Tongue (tissue), 3 donors: ENCODE measurements at places on chromosomes 1 and 21.

- no peak for DNase-seq
Observed at GRCh38 chr1:24074817-24075589, 36.9 kb downstream of the MYOM3 start.

DNA sequence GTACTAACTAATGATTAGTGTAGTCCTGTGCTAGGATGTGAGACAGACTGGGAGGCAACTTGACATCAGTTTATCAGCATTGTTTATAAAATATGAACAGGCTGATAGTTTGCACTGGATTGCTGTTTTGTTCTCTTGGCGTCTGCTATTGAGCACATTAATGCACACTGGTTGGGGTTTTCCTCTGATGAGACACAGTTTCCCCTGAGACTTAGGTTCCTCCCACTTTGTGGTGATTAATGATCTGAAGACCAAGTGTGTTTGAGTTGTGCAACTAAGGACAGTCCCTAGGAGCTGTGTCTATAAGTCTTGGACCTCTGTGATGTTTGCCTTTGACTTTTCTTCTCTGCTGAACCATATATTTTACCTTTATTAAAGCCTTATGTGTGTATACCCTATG is 1015.4 kb downstream of the AMY1C start:
- no peak for DNase-seq

GRCh38 chr1:214548988-214549387 is 2.4 kb downstream of the PTPN14 start:
- DNase-seq = no peak

DNA sequence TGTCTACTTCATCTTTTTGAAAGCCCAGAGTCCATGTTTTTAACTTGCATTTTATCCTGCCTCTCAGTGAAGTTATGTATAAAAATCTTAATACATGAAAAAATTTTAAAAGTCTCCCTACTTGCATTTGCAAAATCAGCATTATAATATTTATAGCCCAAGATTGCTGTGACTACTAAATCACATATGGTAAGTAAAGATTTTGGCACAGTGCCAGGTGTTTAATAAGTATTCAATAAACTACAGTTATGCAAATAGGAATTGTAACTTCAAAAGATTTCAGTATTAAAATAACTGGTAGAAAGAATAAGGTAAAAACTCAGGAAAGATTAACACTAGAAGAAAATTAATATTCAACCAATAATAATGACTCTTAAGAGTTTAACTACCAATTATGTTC is 641.7 kb downstream of the LRRIQ3 start:
- no peak for DNase-seq

GRCh38 chr1:210400043-210400840 is 71.5 kb downstream of the HHAT start:
- DNase-seq = peak; percentile 63

GRCh38 chr21:46545363-46545762 is 59.5 kb downstream of the S100B start:
- no peak for DNase-seq

GRCh38 chr1:185360714-185361113 is 43.7 kb upstream of the IVNS1ABP start:
- DNase-seq = no peak

DNA sequence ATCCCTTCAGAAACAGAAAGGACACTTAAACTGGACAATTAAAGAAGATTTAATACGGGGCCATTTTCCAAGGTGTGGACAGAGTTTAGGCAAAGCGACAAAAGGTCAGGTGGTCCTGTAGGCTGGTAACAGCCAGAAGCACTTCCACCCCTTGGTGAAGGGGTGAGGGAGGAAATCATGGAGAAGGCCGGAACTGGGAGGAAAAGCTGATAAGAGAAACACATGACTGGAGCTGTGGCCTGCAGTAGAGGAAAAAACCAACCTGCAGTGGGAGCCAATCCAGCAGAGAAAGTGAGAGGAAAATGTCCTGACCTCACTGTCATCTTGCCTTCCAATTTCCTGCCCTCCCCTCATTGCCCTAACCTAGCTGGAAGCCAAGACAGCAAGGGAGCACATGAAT is 249.8 kb downstream of the LMO4 start:
- DNase-seq = no peak

GRCh38 chr21:43866659-43867331 is 1.8 kb downstream of the AGPAT3 start:
- no peak for DNase-seq

DNA sequence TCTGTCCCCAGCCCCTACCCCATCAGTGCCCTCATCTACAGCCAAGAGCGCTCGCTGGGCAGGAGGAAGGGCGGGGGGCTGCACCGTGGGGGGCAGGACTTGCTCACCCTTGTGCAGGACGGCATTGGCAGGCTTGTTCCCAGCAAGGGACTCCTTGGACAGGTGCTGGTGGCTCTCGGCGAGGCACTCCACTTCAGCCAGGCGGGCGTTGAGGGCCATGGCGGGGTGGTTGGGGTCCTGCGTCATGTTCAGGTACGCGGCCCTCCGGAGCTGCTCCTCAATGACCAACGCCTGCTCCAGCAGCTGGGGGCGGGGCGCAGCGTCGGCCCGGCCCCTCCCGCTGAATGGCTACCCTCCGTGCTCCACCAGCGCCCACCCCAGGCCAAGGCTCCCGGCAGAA is 64.0 kb downstream of the KCNAB2 start:
- no peak for DNase-seq

DNA sequence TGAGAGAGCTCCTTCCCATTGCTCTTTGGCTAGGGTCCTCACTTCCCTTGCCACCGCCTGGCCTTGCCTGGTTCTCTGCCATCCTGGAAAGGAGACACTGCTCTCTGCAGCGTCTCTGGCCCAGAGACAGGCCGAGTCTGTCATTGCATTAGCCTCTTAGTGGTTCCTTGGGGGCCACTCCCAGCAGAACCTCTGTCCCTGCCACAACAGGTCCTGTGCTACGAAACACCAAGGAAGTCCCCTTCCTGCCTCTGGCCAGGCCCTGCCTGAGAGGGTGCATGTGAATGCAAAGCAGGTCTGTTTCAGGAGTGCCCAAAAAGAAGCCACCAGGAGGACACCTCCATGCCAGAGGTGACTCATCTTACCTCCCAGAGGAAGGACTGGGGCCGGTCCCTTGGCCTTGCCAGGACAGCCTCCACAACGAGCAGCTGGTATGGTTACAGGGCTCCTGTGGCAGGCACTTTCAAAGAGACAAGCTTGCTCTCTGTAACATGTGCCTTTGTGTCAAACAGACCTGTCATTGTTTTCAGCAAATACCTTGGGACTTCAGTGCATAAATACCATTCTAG is 59.6 kb downstream of the VPS26C start:
- DNase-seq = peak; percentile 45

DNA sequence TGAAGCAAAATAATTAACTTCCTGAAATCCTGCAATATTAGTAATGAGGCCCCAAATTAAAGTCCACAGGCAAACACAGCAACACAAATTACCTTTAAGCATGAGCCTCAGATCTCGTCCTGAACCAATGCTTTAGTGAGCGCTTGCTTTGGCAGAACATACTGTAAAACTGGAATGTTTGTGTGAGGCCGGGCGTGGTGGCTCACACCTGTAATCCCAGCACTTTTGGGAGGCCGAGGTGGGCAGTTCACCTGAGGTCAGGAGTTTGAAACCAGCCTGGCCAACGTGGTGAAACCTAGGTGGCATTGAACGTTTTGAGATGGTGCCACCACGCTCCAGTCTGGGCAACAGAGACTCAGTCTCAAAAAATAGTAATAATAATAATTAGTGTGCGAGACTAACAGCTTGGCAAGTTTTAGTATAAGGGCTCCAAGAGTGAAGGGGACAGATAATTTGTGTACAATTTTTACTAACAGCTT is 17.8 kb downstream of the SFPQ start:
- no peak for DNase-seq
